CD4-positive, CD25-positive, alpha-beta regulatory T cell (primary cell): ENCODE measurements at places on chromosomes 16 and 17.

DNA sequence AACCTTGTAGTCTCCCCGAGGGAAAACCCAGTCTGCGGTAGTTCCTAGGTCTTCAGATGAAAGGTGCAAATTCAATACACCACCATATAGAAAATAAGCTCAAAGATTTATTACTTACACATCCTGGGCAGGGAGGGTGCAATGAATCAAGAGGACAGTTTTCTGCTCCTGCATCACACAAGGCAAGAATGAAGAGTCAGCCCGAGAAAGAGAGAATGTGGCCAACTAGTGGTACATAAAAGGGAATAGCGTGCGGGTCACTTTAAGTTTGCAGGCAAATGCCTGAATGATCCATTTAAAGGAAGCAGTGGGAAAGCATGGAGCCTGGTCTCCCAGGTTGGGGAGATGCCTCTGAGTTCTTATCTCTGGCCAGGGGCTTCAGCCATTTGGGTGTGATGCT lies 403.4 kb downstream of the GRIN2A start:
- no peak for DNase-seq

- no peak for DNase-seq
Measured at GRCh38 chr16:87966685-87967185, 15.5 kb downstream of the BANP start.

- DNase-seq = no peak
Measured at GRCh38 chr16:56424791-56425438, 430 bp downstream of the AMFR start.

GRCh38 chr17:75091855-75092327 lies 4.1 kb downstream of the SLC16A5 start:
- DNase-seq = no peak

GRCh38 chr17:77322514-77323412 lies 182.0 kb downstream of the SEC14L1 start:
- DNase-seq = no peak
